ENCODE measurements at places on chromosomes 2 and 18. TPM values are rescaled to one million over a fixed set of nuclear protein-coding genes. Genes with fewer than 3 reads are reported as not detected.

Gene SPATA3
- not detected for total RNA-seq

Gene PCARE
- 0.11 TPM for total RNA-seq

Gene NPHP1
- total RNA-seq, result 4.8 TPM

Gene TUBA3E
- total RNA-seq, result 1.2 TPM

Gene EXOC6B
- 173 TPM for total RNA-seq

Gene ANXA4
- 39.7 TPM for total RNA-seq

Gene EPB41L3
- 14.0 TPM for total RNA-seq

Gene NOL4
- total RNA-seq, result 0.67 TPM

Gene MC2R
- total RNA-seq, result not detected

DNA sequence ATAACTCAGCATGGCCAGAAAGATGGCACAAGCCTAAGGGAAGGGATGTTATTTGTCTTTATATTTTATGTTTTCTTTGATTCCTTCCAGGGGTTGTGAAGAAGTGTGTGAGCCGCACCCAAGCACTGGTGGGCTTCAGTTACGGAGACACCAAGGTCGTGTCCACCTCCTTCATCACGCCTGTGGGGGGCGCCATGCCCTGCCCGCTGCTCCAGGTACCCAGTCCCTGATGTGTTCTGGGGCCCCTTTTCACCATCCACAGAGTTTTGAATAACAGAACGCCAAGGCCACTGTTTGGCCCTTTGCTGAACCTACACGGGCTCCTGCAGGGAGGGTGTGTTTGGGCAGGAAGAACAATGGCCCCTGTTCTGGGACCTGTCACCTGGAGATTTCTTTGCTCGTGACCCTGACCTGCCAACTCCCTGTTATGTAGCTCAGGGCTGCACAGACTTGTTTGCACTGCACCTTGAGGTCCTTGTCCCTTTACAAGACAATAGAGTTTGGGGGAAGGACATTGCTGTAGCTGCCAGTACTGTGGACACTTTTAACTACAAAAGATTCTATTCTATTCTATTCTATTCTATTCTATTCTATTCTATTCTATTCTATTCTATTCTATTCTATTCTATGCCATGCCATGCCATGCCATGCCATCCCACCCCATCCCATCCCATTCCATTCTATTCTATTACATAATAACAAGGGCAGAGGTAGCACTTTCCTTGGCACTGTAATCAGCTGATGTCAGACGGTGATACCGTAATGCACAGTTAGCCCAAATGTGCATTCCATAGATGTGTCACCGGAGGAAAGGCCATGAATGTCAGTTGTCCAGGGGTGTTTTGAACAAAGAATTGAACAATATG lies 48.2 kb upstream of the CNGA3 start:
- DNase-seq, result no peak

- DNase-seq, result no peak
These were observed 65.0 kb downstream of the NCK2 start for GRCh38 chr2:105809723-105810122.

- no peak for DNase-seq
These were observed 134.0 kb downstream of the DTNA start for GRCh38 chr18:34844072-34844471.

GRCh38 chr2:197298609-197299008 lies 12.0 kb downstream of the ANKRD44 start:
- no peak for DNase-seq

DNA sequence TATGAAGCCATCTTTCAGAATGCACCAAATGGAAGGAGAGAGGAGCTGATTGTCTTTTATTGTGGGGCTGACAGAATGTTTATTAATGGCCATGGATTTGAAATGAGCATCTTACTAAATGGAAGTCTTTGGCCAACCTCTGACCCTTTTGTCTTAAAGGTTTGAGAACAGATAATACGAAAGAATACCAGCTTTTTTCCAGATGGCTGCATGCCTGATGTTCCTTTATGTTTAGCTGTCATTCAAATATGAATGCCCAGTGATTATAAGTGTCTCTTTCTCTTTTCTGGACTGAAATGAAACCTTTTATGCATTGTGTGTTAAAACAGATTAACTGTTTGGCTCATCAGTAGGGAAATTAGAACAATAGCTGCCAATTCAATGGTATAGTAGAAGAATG lies 46.0 kb downstream of the PARD3B start:
- no peak for DNase-seq

DNA sequence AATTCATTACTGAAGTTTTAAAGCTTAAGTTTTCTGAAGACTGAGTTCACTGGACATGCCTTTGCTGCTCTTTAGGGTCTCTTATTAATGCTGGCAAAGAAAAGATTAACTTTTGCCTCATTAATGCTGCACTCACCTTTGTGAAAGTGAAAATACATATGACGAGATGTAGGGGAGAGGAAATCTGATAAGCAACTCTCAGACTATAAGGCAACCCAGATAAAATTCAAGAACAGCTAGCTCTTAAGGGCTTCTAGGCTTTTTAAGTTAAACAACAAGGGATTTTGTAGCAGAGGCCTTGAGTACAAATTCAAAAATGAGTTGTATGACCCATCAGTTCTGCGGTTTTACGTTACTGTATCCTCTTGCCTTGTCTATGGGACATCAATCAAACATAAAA lies 143.7 kb downstream of the USP34 start:
- DNase-seq, result no peak

GRCh38 chr18:24016643-24017042 lies 2.1 kb downstream of the TTC39C start:
- no peak for DNase-seq

DNA sequence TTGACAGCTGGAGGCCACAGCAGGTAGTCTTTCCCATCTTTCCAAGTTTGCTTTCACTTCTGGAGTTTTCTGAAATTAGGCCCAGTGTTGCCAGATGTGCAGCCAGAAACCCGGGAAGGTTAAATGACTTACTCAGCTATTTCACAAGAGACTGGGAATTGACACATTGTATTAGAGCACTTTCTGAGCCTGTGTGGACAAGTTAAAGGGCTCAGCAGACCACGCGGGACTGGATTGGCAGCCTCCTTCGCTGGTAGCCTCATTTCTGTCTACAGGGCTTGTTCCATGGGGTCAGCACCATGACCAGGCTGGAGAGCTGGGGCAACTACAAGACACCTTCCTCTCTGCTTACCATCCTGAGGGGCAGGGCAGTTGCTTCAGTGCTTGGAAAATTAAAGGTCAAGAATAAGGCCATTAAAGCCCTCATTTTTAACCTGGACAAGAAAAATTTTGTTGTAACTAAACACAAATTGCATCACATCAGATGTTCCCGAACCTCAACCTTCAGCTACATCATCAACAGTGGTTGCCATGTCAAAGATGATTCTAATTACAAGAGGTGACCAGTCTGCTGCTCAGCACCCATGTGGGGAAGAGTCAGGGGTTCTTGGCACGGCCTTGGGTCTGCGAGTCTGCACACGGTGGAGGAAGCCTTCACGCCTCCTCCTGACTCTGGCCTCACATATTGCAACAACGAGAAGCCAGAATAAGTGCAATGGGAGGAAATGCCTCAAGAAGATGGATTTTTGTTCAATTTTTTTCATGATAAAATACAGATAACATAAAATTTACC lies 279.5 kb upstream of the RAB6C start:
- no peak for DNase-seq

DNA sequence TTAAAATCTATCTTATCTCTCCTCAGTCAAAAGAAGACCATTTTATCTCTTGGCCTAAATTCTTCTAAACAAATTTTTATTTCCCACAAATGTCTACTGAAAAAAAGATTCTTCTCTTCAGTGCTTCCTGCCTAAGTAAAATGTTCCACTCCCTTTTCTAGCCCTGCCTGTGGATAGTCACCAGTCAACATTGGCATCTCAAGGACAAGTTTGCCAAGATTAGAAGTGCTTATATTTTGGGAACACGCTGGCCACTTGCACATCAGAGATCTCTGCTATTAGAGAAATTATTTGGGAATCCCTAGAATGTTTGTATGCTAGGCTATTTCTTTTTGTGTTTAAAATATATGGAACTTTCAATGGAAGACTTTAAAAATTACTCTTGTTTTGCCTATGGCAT lies 758.2 kb upstream of the CDH7 start:
- DNase-seq, result no peak

- DNase-seq, result no peak
These were observed 19.0 kb downstream of the ABCG5 start for GRCh38 chr2:43819491-43820163.

- peak; percentile 82 for DNase-seq
These were observed 48.0 kb downstream of the COA5 start for GRCh38 chr2:98560256-98560771.

DNA sequence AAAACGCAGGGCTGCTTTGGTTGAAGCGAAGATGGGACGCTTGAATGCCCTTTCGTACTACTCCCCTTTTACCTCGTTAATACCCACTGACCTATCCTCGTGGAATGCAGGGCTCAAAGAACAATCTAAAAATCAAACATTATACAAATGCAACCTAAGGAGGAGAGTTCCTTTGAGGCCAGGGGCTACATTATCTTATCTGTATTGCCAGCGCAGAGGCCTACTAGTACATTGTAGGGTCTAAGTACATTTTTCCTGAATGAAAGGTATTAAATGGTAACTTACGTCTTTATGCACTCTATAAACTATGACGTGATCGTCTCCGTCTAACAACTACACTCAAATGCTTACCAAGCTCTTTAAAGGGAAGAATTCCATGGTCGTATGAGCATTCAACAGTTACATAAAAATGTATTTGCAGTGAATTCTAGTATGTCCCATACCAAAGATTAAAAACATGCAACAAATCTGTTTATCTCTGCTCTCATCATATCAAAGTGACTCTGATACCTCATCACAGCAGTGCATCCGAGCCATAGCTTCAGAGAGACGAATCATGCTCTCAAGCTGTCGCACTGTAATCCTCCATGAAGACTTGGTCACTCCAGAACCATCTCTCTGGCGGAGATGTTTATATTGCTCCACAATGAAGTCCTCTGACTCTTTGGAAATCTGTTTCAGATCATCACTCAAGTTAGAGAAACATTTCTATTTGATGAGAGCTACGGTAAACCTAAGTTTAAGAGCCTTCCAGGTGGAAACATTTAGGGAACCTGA lies 14.1 kb upstream of the LCT start:
- DNase-seq, result no peak

GRCh38 chr18:69982417-69982816 lies 34.7 kb upstream of the CD226 start:
- DNase-seq, result no peak

DNA sequence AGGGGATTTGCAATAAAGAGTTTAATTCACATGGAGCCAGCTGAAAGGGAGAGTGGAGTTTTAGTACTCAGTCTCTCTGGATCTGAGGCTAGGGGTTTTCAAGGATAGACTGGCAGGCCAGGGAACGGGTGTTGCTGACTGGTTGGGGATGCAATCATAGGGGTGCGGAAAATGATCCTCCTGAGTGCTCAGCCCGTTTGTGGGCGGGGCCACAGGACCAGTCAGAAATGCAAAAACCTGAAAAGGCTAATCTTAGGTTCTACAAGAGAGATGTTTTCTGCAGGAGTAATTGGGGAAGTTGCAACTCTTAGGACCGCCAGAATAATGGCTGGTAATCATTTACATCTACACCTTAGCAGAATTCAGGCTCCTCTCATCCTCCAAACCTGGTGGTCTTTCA lies 2.5 kb downstream of the NFU1 start:
- no peak for DNase-seq

GRCh38 chr18:48827291-48828193 lies 123.2 kb downstream of the SMAD7 start:
- DNase-seq, result peak; percentile 70

DNA sequence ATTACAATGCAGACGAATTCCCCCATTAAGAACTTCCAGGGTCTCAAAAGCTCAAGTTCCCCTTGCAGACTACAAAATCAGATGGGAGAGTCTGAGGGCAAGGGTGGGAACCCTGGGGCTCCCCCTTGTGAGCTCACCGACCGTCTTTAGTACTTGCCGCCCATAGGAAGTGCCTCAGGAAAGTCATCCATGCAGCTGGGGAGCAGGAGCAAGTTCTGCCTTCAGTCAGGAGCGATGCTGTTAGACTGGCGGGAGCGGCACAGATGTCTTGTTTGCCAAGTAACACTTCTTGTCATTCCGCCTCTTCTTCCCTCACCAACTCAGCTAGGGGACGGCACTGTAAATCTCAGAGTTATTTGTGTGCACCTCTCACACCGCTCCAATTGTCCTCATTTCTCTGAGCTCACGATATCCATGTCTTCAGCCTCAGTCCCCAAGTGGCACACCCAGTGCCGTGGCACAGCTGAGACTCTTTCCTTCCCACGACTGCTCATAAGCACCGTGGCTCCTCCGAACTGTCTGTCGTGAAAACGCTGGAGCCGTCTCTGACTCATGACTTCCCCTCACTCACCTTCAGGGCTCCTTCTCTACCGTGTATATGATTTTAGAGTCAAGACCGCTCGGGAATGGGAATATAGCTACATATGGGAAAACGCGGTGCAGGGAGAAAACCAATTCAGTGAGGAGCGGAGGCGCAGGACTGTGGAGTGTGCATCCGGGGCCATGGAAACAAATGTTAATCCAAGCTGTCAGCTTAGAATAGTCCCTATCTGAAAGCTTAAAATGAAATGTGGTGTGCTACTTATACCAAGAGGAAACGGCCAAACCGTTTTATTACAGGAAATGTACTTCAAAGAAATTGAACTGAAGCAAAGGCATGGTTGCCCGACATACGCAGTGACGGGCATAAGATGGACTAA lies 34.0 kb downstream of the UXS1 start:
- DNase-seq, result no peak

DNA sequence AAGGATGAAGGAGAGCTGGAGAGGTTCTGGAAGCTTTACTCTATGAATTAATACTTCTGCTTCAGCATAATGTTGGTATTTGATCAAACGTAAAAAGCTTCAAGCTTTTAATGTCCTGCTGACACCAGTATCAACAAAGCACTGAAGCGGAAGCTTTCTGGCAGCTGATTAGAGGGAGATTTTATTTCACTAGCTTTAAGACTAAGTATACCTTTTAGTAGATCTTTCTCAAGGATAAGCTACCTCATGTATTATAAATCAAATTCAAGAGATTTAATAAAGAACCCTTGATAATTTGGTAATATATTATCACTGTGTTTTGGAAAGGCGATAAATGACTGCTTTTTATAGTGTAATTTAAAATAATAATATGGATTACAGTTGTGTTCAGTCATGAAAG lies 128.0 kb upstream of the CD302 start:
- no peak for DNase-seq

GRCh38 chr18:12044591-12044990 lies 49.1 kb upstream of the ANKRD62 start:
- no peak for DNase-seq

GRCh38 chr18:22254088-22254487 lies 84.7 kb downstream of the GATA6 start:
- no peak for DNase-seq

GRCh38 chr2:233831011-233831721 lies 23.2 kb downstream of the HJURP start:
- no peak for DNase-seq

GRCh38 chr18:58991167-58991798 lies 126.6 kb downstream of the ZNF532 start:
- no peak for DNase-seq

GRCh38 chr2:96760986-96761832 lies 507 bp downstream of the CNNM4 start:
- no peak for DNase-seq

Measured in cardiac septum (tissue), 1 donor.